ENCODE measurements at places on chromosomes 2 and 18.

GRCh38 chr2:221437056-221437455, 135.0 kb downstream of the EPHA4 start:
- DNase-seq = no peak

- peak; percentile 15 for DNase-seq
These were observed 58.0 kb upstream of the ARL5A start for GRCh38 chr2:151886241-151886640.

DNA sequence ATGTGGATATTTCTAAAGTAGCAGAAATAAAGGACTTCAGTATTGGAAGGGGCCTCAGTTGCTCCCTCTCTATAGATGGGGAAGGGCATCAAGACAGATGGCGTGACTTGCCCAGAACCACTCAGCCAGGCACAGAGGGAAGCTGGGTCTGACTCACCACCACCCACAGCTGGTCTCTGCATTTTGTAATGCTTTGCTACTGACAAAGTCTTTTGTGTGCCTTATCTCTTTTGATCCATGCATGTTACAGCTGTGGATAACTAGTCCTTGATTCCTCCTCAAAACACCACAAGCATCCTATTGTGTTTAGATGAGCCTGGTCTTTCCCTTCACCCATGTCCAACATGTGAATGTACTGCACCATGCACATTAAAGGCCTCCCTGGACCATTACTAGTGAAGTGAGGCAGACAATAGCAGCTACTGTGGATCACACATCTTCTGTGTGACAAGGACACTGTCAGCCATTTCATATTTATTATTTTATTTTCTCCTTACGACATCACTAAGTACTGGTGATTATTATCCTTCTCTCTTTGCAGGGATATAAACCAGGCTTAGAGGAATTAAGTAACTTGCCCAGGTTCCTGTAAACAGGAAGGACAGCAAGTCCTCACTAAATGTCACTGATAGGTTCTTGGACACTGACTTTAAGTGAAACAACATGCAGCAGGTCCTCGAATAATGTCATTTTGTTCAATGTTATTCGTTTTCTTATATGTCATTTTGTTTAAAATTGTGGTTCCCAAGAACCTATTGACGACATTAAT, 29.6 kb upstream of the IL37 start:
- DNase-seq = peak; percentile 77

DNA sequence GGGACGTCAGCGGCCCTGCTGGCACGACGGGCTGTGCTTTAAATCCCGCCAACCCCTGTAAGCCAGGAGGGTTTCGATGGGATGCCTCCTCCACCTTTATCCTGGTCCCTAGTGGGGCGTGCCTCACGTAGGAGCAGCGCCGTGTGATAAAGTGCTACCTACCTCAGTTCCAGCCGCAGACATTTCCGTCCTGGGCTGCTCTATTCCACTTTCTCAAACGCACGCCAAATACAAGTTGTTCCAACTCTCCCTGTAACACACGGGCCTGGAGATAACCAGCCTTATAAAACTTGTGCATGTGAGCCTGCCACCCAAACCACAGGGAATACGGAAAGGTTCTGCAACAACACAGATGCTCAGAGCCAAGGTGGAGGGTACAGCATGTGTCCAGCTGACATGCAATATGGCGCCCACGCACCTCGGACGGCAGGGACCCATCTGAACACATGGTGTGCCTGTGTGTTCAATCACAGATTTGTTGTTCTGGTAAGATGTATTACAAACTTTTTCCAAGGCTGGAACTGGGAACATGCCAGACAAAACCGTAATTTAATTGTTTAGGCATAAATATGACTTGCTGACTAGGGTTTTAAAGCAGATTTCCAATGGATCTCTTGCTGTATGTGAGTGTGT, 47.7 kb downstream of the ZNF516 start:
- peak; percentile 60 for DNase-seq

DNA sequence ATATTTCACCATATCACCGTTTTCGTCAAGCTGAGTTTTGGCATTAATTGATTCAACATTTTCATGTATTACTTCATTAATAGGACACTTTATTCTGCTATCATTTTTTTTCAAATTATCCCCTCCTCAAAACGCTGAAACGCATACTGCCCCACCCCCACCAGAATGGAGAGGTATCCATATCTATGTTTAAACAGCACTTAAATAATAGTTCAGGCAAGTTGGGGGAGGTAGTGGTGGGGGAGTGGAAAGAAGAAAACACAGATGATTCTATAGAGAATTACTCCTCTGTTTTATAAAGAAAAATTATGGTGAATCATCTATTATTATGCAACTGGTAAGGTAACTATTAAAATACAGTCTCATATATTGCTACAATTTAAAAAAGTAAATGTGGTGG, 314.4 kb upstream of the ZEB2 start:
- DNase-seq = no peak
